Fibroblast of upper back skin (primary cell): ENCODE measurements at places on chromosomes 11 and 22.

DNA sequence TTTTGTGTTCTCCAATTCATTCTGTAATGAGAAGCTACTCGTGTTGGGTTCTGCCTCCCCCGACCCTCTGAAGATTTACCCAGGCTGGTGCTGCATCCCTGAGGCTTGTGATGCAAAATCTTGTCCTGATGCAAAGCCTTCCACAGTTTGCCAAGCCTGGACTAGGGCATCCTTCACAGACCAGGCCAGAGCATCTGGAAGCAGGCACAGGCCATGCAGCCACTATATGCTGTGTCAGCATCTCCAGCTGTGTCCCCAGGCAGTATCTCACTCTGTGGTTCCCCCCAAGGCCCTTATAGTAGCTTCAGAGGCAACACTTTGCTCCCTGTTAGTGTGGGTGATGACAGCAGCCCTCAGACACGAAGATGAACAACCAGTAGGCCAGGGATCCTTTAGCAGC is 77.3 kb upstream of the RCN1 start:
- no peak for DNase-seq

DNA sequence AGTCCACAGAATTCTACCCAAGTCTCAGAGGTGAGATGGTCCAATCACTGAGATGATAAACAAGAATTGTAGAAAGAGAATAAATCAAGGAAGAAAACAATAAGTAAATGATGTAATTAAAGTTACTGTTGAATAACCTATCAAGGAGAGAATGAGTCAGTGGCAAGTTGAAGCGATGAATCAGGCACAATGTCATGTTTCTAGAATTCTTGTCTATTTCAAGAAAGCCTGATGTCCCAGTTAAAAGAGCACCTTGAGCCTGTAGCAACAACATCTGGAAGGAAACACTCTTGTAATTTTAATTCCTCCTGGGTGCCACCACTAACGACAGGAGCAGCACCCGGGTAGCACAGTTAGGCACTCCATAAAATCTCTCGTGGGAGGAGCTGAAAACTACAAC is 67.9 kb upstream of the SLC35C1 start:
- DNase-seq = peak; percentile 9

DNA sequence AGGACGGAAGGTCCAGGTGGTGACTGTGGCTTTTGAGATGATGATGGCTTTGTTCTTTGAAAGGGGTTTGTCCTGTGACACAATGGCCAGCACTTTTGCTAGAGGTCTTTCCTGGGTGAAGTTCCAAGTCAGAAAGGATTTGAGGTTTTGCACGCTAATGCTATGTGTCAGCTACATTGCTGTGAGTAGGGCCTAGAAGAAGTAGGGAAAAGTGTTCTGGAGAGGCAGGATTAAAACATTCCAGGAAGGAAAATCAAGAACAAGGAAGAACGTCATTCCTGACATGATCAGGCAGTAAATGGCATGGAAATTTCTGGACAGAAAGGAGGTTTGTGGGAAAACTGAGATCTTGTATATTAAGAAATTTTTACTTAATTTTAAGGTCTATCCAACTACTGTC is 290.7 kb downstream of the NTM start:
- peak; percentile 84 for DNase-seq

GRCh38 chr11:111541254-111542061 is 938 bp downstream of the LAYN start:
- DNase-seq = peak; percentile 87

GRCh38 chr22:20022978-20023613 is 2.2 kb downstream of the TANGO2 start:
- no peak for DNase-seq

- DNase-seq = no peak
Measured at GRCh38 chr11:100584201-100584985, 102.7 kb upstream of the ARHGAP42 start.
